Epithelial cell of umbilical artery (primary cell): ENCODE measurements at places on chromosomes 2 and 18. TPM values are rescaled to one million over a fixed set of nuclear protein-coding genes. Genes with fewer than 3 reads are reported as not detected.

Gene IL18RAP
- not detected in 2 replicates for total RNA-seq

Gene ZSWIM2
- not detected in 2 replicates for total RNA-seq

Gene ASXL3
- 0.32 TPM in 1 of 2 replicates, not detected in the other for total RNA-seq

Gene NEU4
- not detected in 2 replicates for total RNA-seq

Gene HS6ST1
- 12.3 and 18.4 TPM in 2 replicates for total RNA-seq

Gene WNT6
- total RNA-seq, result not detected in 2 replicates

Gene CKAP2L
- total RNA-seq, result 4.2 and 6.7 TPM in 2 replicates

Gene RGPD8
- total RNA-seq, result 8.8 and 16.3 TPM in 2 replicates

Gene DSC3
- total RNA-seq, result 0.61 and 1.3 TPM in 2 replicates

Gene LRP2
- total RNA-seq, result not detected in 2 replicates

Gene LAMA3
- total RNA-seq, result 1.9 and 3.3 TPM in 2 replicates

Gene MEIS1
- 24.0 and 42.6 TPM in 2 replicates for total RNA-seq

Gene DES
- under 0.01 and 1.2 TPM in 2 replicates for total RNA-seq

Gene EFR3B
- total RNA-seq, result 0.32 and 0.46 TPM in 2 replicates

Gene ADD2
- total RNA-seq, result 1.8 and 2.9 TPM in 2 replicates

Gene TYW5
- 5.8 and 9.9 TPM in 2 replicates for total RNA-seq

Gene NHEJ1
- total RNA-seq, result 13.0 and 16.1 TPM in 2 replicates

Gene PLEKHH2
- 0.15 and 0.32 TPM in 2 replicates for total RNA-seq

Gene HOXD9
- total RNA-seq, result 1.3 and 1.4 TPM in 2 replicates

Gene KLHL41
- total RNA-seq, result under 0.01 and 0.15 TPM in 2 replicates

Gene CYRIA
- total RNA-seq, result 26.3 and 29.2 TPM in 2 replicates

Gene SLC30A3
- 0.32 TPM in 1 of 2 replicates, not detected in the other for total RNA-seq

Gene FBXO11
- total RNA-seq, result 37.2 and 48.7 TPM in 2 replicates

Gene MC5R
- total RNA-seq, result not detected in 2 replicates

Gene NT5DC4
- not detected in 2 replicates for total RNA-seq

Gene KCNJ3
- total RNA-seq, result not detected in 2 replicates

Gene LRRTM1
- total RNA-seq, result not detected in 2 replicates

Gene MEP1B
- total RNA-seq, result not detected in 2 replicates

Gene MLPH
- 0.61 TPM in 1 of 2 replicates, not detected in the other for total RNA-seq

Gene ESPNL
- not detected in 2 replicates for total RNA-seq

Gene SLC4A5
- total RNA-seq, result 0.30 and 0.32 TPM in 2 replicates

Gene HAAO
- not detected in 2 replicates for total RNA-seq

Gene CRYBA2
- not detected in 2 replicates for total RNA-seq
